ENCODE measurements at places on chromosomes 2 and 18.
A peak's percentile ranks its signal among the peaks of the same experiment; 100 is the strongest.

DNA sequence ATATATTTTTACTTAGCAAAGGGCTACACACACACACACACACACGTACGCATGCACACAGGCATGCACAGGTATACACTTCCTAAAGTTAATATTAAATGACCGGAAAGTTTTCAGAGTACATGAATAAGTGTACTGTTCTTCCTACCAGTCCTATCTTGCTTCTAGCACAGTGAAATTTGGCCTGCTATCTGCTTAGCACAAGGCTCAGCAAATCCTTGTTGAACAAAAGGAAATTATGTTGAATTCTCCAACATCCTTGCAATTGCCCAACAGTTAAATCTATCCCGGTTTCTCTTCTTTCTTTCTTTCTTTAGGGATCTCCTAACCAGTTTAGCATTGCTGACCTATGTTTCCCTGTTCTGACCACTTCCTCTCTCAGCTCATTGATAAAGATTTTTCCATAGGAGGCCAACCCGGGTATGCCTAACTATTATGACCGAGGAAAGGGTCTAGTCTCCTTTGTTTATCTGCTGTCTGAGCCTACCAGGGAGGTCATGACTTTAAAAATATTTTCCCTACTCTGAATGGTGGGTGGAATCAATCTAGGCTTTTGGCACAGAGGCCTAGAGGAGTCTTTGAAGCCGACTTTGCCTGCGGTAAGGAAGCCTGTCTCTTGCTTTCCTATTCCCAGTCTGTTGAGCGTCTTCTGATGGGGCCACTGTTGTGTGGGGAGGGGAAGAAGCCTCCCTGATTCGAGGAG lies 400.7 kb downstream of the HRH4 start:
- no peak for DNase-seq

- no peak for DNase-seq
Measured at GRCh38 chr2:39772812-39773152, 6.3 kb downstream of the THUMPD2 start.

DNA sequence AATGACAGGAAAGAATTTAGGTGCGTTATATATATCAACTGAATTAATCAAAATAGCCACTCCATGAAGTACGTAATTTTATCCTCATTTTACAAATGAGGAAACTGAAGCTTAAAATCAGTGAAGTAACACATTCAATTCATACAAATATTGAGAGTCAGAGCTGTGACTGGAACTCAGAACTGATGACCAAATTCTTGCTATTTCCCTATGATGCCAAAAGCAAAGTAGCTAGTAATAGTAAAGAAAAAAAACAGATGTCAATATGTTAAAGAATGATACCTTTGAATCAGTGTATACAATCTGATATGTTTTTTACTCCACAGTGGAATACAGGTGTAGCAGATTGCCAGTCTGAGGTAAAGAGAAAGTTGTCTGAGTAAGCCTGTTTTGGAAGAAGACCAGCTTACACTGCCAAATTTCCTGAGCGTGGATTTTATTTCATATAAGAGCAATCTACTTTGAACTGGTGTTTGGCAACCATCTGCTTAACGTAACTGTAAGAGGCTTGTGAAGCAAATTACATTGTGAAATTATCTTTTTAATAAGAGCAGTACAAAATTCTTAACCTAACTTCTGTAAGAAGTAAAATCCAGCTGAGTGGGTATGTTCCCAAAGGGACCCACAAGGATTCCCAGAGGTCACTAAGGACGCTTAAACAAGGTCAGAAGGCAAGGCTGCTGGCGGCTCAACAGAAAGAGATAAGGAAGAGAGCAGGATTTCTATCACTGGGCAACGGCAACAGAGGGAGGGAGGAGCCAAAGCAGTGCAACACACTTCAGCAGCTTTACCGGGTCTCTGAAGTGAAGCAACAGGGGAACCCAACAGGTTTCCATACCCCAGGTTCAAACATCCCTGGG lies 85.6 kb downstream of the IKZF2 start:
- peak; percentile 70 for DNase-seq

DNA sequence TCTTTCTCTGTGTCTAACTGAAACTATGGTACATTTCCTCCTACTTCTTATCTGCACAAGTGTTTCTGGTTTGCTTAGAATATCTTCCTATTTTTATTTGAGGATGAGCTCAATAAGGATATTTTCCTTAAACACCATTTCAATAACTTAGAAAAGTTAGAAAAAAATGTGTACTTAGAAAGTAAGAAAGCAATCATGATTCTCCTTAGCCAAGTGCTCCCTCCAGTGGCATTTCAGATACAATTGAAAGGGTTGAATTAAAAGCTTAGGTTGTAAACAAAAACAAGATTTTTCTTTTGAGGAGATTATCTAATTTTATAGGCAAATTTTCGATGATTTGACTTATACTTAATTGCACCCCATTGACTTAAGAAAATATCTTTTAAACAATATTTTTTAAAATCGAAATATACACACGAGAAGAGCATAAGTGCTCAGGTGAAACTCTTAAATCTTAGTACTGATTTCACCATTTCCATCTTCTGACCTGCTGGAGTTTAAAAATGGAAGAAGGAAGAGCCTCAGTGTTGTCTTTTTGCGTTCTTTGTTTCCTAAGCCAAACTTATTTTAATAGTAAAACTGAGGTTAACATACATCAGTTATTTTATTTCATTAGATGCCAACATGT lies 26.9 kb downstream of the C18orf63 start:
- peak; percentile 89 for DNase-seq

Data from fibroblast of pulmonary artery (primary cell).